ENCODE measurements at places on chromosomes 4 and X.

DNA sequence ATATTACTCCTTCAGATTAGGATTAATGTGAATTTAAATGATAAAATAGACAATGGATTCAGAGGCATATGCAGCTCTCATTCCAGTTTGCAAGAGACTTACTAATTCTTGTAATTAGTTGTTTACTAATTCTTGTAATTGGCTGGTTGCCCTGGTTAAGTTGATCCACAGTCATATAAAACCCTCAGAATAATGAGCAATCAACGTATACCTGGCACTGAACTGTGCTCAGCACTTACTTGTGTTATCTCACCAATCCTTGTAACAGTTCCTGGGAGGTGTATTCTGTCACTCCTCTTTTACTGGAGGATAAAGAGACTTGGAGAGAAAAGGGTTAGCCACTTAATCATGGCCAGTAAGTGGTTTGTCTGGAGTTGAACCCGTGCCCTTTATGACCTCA is 10.5 kb downstream of the HERC5 start:
- no peak for DNase-seq

DNA sequence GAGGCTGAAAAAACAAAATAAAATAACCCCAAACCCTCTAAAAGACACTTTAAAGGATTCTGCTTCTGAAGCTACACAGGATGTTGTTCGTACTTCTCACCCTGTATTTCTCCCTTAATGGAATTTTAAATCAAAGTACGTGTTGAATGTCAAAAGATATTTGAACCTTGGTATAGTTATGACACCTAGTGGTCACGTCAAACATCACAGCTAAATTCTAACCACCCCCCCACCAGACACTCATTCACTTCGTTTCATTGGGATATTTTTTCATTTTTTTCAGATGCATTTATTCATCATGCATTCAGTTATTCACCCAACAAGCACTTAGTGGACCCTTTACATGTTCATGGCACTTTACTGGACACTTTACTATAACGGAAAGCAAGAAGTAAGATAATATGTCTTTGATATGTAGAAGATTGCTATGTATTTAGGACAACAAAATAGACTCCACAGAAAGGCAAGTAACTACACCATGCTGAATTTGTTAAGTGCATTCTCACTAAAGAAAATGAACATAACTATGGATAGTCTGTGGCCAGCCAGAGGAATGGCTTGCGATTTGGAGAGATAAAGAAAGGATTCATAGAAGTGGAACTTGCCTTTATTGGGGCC is 62.5 kb upstream of the GPR174 start:
- DNase-seq, result peak; percentile 22

DNA sequence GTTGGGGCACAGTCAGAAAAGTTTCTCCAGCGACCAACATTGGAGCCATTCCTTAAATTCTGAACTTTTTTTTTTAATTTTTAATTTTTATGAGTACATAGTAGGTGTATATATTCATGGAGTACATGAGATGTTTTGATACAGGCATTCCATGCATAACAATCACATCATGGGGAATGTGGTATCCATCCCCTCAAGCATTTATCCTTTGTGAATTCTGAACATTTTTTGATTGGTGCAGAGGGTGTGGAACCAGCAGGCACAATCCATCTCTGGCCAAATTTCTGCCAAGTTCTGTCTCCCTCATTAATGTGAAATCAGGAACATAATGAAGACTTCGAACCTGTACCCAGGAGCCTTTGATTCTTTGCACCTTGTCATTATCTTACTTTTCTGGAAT is 267.0 kb downstream of the FRMPD4 start:
- DNase-seq, result no peak

DNA sequence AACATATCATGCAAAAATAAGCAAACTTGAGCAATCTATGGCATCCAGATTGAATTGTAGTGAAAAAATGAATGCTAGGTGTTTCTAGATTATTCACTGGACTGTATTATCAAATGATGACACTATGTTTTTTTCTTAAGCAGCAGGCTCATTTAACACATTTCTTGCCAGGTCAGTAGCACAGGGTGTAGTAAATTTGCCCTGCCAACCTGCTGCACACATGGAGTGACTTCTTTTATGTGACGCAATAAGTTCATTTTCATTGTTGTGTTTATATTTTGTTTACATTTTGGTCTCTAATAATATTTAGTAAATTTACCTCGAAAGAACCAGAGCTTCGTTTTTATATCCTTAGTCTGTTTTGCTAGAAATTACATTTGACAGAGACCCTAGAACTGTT is 9.5 kb downstream of the VBP1 start:
- no peak for DNase-seq

DNA sequence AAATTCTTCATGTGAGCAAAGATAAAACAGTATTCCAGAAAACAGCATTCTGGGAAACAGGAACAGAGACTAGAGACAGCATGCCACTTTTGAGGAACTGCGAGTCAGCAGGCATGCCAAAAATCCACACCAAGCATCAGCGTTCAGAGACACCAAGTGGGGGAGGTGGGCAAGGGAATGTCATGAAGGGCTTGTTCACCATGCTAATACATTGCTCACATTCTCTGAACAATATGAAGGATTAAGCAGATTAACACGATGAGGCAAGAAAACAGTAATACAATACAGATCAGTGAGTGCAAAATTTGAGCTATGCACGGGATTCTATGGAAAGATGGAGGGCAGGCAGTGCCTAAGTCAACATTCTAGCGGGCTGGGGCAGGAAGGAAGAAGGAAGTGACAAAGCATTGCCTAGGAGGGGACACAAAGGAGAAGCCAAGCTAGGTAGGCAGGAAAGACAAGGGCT is 278.3 kb downstream of the FBXW7 start:
- no peak for DNase-seq

GRCh38 chrX:56564164-56564885 is 898 bp downstream of the UBQLN2 start:
- peak; percentile 10 for DNase-seq

GRCh38 chr4:152095701-152096070 is 334.9 kb upstream of the GATB start:
- no peak for DNase-seq

GRCh38 chrX:20668550-20668949 is 401.8 kb upstream of the RPS6KA3 start:
- DNase-seq, result no peak

GRCh38 chr4:184979461-184980124 is 38.7 kb upstream of the HELT start:
- DNase-seq, result no peak

GRCh38 chr4:3491681-3492405 is 28.7 kb downstream of the DOK7 start:
- no peak for DNase-seq

GRCh38 chr4:188414441-188414840 is 275.2 kb downstream of the TRIML1 start:
- no peak for DNase-seq

DNA sequence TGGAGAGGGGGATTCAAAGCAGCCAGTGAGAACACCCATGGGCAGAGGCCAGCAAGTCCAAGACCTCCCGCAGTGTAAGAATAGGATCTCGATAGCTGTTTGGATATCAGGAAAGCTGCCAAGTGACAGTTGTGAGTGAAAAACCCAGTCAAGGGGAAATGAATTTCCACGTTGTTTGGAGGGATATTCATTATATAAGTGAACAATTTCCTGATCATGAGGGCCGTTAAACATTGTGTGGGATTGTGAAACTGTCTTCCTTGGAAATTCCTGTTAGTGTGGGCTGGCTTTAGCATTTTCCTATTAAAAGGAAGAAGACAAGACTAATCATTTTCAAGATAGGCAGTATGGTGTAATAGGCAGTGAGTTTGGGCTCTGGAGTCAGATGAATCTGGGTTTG is 15.0 kb downstream of the CLDN2 start:
- no peak for DNase-seq

DNA sequence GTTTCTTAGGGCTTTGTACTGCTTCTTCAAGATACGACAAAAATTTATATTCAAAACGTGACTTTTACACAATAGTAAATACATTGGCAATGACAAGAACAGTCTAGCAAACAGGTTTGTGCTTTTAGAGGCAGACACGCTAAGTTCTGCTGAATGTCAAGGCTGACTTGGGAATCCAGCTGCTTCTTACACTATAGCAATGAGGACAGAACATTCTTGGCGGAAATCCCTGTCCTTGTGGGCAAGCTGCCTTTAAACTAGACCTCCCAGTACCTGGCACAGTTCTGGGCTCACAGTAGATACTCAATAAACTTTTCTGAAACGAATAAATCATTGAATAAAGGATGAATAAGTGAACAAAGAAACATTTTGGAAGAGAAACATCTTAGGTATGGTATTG is 148.2 kb downstream of the RASL11B start:
- DNase-seq, result no peak

DNA sequence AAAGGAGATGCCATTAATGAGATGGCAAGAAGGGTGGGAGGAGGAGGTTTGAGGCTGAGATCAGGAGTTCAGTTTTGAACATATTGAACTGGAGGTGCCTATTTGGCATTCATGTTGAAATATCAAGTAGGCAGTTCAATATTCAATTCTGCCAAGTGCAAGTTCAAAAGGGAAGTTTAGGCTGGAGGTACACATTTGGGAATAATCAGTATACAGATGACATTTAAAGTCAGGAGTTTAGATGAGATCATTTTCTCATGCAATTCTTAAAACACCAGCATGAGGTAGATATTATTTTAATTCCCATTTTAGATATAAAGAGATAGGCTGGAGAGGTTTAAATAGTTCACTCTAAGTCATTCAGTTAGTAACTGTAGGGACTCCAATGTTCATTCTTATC is 26.1 kb downstream of the COQ2 start:
- no peak for DNase-seq

GRCh38 chr4:25424539-25425228 is 47.6 kb downstream of the ANAPC4 start:
- peak; percentile 35 for DNase-seq

GRCh38 chr4:163493643-163494359 is 689 bp upstream of the TMA16 start:
- no peak for DNase-seq

DNA sequence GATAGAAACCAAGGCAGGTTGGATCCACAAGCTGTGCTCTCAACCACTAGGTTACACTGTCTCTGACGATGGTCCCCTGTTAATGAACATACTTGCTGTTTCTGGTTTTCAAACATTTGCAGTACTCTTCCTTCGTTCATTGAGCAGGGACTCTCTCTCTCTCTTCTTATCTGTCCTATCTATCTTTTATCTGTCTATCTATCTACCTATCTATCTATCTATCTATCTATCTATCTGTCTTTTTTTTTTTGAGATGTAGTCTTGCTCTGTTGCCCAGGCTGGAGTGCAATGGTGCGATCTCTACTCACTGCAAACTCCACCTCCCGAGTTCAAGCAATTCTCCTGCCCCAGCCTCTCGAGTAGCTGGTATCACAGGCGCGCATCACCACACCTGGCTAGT is 9.4 kb upstream of the CT47C1 start:
- DNase-seq, result no peak

GRCh38 chrX:69503782-69504625 is at the start of gene NALF2:
NALF2 (plus strand) TSS chrX:69504326; CDS start chrX:69505283, 957 bp downstream.
- DNase-seq, result peak; percentile 83

- no peak for DNase-seq
These were observed 94.1 kb upstream of the GK2 start for GRCh38 chr4:79502081-79502480.

- DNase-seq, result peak; percentile 37
These were observed 249.1 kb downstream of the GBA3 start for GRCh38 chr4:22941688-22942375.

DNA sequence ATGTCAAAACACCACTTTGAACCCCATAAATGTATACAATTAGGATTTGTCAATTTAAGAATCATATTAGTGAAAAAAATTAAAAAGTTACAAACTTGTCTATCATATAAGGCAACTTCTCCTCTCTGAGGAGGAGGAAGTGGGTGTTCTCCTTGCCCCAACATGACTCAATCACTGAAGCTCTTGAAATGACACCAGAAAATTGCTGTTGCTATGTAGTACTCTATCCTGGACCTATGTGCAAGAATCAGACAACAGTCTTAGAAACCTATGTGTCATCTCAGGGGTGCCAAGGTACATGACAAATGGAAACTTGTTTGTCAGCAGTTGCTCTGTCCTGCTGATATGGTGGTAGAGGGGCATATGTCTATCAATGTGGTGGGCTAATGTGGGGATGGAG is 47.7 kb downstream of the HMGB3 start:
- DNase-seq, result no peak

DNA sequence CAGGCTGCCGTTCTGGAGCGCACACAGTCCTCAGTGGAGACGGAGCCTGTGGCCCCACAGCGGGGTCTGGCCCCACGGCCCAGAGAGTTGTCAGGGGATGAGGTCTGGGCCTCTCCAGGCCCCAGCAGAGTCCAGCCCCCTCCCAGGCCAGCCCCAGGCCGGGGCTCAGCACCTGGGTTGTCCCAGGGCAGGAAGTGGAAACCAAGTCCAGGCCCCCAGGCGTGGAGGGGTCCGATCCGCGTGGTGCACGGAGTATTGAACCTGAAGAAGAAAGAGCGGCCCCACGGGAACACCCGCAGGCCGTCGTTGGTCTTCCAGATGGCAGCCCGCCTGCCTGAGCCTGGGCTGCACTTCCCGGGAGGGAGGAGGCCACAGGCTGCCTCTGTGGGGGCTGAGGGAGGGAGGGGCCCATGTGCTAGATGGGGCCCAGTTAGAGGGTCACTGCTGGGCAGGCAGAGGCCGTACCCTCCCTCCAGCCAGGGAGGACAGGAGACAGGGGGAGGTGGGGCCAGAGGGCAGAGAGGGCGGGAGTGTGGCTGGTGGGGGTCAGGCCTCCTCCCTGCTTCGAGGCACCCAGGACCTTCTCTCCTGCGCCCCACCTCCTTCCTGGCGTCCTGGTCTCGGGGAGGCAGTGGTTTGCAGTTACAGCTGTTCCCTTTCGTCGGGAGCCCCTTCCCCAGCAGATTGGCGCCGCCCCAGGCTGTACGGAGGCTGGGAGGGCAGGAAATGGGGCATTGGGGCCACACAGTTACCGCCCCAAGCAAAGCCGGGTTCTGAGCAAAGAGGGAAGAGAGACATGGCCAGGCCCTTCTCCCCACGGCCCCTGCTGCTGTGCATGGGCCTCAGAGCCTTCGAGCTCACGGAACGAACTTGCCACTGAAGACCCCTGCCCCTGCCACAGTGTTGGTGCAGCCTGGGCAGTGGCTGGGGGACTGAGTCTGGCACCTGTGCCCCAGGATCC is 8.1 kb downstream of the HGFAC start:
- DNase-seq, result no peak

- peak; percentile 8 for DNase-seq
These were observed 108.6 kb downstream of the CENPC start for GRCh38 chr4:67436742-67437141.

DNA sequence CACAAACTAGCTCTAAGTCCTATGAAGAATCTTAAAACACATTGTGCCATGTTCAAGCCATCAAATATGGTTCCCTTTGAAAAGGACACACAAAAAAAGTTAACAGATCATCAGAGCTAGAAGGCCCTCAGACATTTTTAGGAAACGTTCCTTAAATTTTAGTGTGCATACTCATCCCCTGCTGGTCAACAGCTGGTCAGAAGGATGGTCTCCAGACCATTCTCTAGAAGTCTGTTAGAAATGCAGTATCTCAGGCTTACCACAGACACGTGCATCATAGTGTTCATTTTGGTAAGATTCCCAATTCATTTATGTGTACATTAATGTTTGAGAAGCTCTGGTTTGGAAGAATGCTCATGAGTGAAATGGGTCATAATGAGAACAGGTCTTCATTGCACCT is 523.1 kb downstream of the INPP4B start:
- DNase-seq, result no peak

GRCh38 chr4:155929833-155930232 is 23.8 kb downstream of the CTSO start:
- DNase-seq, result no peak
